ENCODE measurements at places on chromosomes 2 and 18. TPM values are rescaled to one million over a fixed set of nuclear protein-coding genes. Genes with fewer than 3 reads are reported as not detected.
A peak's percentile ranks its signal among the peaks of the same experiment; 100 is the strongest.

Gene TXNL4A
- total RNA-seq, result 151 TPM

Gene STAM2
- 14.1 TPM for total RNA-seq

Gene TMEM17
- 0.12 TPM for total RNA-seq

Gene DDX18
- total RNA-seq, result 78.2 TPM

Gene COL4A4
- total RNA-seq, result not detected

Gene LINC00305
- not detected for total RNA-seq

Gene MEP1B
- not detected for total RNA-seq

GRCh38 chr2:191165176-191165643 lies 14.4 kb upstream of the STAT4 start:
- H3K4me1 ChIP-seq, result peaks cover 13% of the 10 kb centered on the region
- DNase-seq, result peak; percentile 50
- peaks cover 2% of the 10 kb centered on the region for H3K36me3 ChIP-seq
- peaks cover 4% of the 10 kb centered on the region for H3K27me3 ChIP-seq
- H3K27ac ChIP-seq, result no peak overlapping the region

DNA sequence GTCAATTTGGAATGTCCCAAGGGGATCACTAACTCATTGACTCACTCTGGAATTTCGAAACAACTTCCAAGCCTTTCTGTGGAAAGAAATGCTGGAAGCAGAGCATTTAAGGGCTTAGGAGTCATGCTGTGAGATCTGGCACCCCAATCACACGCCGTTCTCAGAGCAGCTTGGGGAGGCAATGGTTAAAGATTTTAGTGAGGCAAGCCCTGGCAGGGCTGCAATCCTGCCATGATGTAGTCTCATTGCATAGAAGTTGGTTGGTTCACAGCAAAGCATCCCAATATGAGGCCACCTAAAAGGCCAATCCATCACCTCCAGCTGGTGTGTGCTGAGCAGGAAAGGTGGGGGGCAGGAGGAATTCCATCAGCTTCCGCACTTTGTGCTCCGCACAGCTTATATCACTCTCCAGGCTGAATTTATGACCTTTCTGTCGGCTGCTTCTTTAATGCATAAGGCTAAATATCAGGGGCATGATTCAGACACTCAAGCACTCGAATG lies 1043.9 kb upstream of the POU3F3 start:
- DNase-seq, result no peak
- H3K27me3 ChIP-seq, result no peaks in the 10 kb centered on the region
- H3K36me3 ChIP-seq, result no peaks in the 10 kb centered on the region
- H3K4me3 ChIP-seq, result no peak overlapping the region
- no peak overlapping the region for H3K27ac ChIP-seq
- no peaks in the 10 kb centered on the region for H3K4me1 ChIP-seq

- H3K27me3 ChIP-seq, result peaks cover 7% of the 10 kb centered on the region
- no peaks in the 10 kb centered on the region for H3K36me3 ChIP-seq
- H3K4me1 ChIP-seq, result peaks cover 4% of the 10 kb centered on the region
- H3K27ac ChIP-seq, result no peak overlapping the region
- no peak for DNase-seq
These were observed 162.0 kb upstream of the HAAO start for GRCh38 chr2:42954227-42954962.

GRCh38 chr2:46029332-46029811 lies 267.8 kb upstream of the EPAS1 start:
- H3K36me3 ChIP-seq, result peaks cover 41% of the 10 kb centered on the region
- H3K27me3 ChIP-seq, result no peaks in the 10 kb centered on the region
- no peak overlapping the region for H3K27ac ChIP-seq
- peaks cover 46% of the 10 kb centered on the region for H3K4me1 ChIP-seq
- no peak overlapping the region for H3K4me3 ChIP-seq

- DNase-seq, result no peak
- H3K36me3 ChIP-seq, result no peaks in the 10 kb centered on the region
- peaks cover 45% of the 10 kb centered on the region for H3K27me3 ChIP-seq
- no peak overlapping the region for H3K4me3 ChIP-seq
These were observed 6.7 kb downstream of the CYP27A1 start for GRCh38 chr2:218788529-218789255.

DNA sequence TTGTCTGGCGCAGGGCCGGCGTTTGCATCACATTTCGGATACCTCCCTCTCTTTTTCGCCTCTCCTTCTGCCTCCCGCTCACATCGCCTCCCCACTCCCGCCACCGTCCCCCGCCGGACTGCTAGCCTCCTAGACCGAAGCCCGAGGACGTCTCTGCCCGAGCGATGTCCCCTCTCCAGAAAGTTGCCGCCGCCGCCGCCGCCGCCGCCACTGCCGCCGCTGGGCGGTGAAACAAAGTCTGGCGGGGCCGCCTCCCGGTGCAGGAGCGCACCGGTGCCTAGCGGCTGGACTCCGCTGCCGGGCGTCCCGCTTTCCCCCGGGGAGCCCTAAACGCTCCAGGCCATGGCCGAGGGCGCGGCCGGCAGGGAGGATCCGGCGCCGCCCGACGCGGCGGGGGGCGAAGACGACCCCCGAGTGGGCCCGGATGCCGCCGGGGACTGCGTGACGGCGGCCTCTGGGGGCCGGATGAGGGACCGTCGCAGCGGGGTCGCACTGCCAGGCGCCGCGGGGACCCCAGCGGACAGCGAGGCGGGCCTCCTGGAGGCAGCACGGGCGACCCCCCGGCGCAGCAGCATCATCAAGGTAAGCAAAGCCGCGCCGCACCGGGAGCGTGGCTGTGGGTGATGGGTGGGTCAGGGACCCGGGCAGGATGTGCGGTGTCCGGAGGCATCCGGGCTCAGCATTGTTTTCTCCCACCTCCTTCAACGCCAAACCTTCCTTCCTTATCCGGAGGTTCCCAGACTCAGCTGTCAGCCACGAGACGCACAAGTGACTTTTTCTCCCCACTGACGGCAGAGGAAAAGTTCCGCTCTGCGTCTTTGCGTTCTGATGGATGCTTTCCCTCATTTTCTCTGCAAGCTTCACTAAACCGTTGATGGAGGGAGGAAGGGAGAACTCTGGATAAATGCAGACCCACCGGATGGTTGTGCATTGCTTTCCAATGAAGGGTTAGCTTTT lies 643 bp downstream of the PLCL1 start:
- peaks cover 52% of the 10 kb centered on the region for H3K27me3 ChIP-seq
- H3K4me3 ChIP-seq, result peak overlapping the region; percentile 83
- H3K36me3 ChIP-seq, result no peaks in the 10 kb centered on the region

DNA sequence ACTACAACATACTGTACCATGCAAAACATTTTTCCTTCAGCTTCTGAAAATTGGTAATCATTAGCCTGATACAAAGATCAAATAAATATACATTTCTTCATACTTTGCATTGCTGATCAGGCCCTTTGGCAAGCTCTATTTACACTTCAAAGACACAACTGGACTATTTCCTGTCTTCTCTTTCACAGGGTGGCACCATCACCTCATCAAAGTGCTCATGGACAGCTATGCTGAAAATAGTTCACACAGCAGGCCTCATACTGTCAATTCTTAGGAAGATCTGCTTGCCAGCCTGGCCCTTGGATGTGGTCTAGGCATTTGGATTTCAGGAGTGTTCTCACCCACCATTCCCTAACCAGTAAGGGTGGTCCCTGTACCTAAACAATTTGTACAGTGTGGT lies 33.9 kb downstream of the FBXO15 start:
- peaks cover 4% of the 10 kb centered on the region for H3K4me1 ChIP-seq
- no peak overlapping the region for H3K4me3 ChIP-seq
- H3K36me3 ChIP-seq, result peaks cover 2% of the 10 kb centered on the region
- no peak for DNase-seq
- no peaks in the 10 kb centered on the region for H3K27me3 ChIP-seq
- H3K27ac ChIP-seq, result no peak overlapping the region

DNA sequence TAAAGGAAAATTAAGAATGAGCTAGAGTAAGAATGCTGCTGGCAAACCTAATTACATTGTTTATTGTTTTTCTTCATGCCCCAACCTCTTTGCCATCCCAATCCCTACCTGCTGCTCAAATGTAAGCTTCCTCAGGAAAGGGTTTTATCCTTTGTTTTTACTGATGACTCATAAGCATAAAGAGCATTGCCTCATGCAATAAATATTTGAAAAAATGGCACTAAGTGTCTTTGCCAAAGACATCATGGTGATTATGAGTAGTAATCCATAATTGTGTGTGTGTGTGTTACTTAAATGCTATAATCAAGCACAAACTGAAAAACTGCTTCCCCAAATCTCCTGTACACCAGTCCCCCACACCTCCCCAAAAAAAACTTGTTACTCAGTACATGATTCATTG lies 53.4 kb downstream of the DNER start:
- peaks cover 27% of the 10 kb centered on the region for H3K27me3 ChIP-seq
- H3K27ac ChIP-seq, result no peak overlapping the region
- DNase-seq, result no peak

- H3K4me3 ChIP-seq, result no peak overlapping the region
- no peak overlapping the region for H3K27ac ChIP-seq
- no peak for DNase-seq
- no peaks in the 10 kb centered on the region for H3K36me3 ChIP-seq
- no peaks in the 10 kb centered on the region for H3K4me1 ChIP-seq
These were observed 212.5 kb downstream of the DLGAP1 start for GRCh38 chr18:4242431-4243161.

DNA sequence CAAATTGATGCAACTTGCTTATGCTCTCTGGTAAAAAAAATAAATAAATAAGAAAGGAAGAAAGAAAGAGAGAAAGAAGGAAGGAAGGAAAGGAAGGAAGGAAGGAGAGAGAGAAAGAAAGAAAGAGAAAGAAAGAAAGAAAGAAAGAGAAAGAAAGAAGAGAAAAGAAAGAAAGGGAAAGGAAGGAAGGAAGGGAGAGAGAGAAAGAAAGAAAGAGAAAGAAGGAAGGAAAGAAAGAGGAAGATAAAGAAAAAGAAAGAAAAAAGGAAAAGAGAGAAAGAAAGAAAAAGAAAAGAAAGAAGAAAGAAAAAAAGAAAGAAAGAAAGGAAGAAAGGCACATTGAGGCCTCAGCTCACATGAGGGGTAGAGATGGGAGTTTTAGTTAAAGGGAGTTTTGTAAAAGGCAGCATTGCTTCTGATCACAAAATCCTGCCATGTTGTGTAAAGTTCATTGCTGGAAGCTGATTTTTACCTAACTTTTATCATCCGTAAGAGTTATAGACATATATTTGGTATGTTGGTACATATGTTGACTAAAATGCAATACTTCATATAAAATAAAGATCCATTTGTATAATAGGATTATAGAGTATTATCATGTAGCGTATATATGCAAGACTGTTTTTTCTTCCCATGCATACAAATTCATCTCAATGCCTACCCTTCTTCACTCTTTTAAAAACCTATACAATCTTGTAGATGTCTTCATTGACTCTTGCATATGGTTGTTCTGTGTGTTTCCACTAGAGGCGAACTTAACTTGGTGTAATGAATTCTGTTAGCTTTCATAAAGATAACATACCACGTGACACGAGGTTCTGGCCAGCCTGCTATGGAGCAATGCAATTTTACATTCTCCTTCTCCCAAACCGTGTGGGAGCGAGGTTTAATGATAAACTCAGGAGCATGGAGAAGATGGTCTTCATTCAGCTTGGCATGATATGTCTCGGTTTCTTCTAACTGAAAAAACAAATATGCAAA lies 32.8 kb downstream of the MYOM1 start:
- no peaks in the 10 kb centered on the region for H3K36me3 ChIP-seq
- peaks cover 2% of the 10 kb centered on the region for H3K4me1 ChIP-seq
- H3K4me3 ChIP-seq, result no peak overlapping the region
- H3K27ac ChIP-seq, result no peak overlapping the region

GRCh38 chr2:124066776-124067175 lies 41.7 kb downstream of the CNTNAP5 start:
- no peak for DNase-seq
- no peaks in the 10 kb centered on the region for H3K36me3 ChIP-seq
- H3K4me3 ChIP-seq, result no peak overlapping the region

GRCh38 chr2:16092861-16093638 lies 152.7 kb downstream of the MYCN start:
- no peaks in the 10 kb centered on the region for H3K36me3 ChIP-seq
- no peak for DNase-seq
- no peak overlapping the region for H3K27ac ChIP-seq
- H3K4me3 ChIP-seq, result no peak overlapping the region

GRCh38 chr2:109332880-109333279 lies 203.9 kb downstream of the SH3RF3 start:
- no peaks in the 10 kb centered on the region for H3K36me3 ChIP-seq
- H3K4me1 ChIP-seq, result peaks cover 35% of the 10 kb centered on the region
- DNase-seq, result no peak
- H3K27ac ChIP-seq, result no peak overlapping the region
- H3K27me3 ChIP-seq, result peaks cover 77% of the 10 kb centered on the region

DNA sequence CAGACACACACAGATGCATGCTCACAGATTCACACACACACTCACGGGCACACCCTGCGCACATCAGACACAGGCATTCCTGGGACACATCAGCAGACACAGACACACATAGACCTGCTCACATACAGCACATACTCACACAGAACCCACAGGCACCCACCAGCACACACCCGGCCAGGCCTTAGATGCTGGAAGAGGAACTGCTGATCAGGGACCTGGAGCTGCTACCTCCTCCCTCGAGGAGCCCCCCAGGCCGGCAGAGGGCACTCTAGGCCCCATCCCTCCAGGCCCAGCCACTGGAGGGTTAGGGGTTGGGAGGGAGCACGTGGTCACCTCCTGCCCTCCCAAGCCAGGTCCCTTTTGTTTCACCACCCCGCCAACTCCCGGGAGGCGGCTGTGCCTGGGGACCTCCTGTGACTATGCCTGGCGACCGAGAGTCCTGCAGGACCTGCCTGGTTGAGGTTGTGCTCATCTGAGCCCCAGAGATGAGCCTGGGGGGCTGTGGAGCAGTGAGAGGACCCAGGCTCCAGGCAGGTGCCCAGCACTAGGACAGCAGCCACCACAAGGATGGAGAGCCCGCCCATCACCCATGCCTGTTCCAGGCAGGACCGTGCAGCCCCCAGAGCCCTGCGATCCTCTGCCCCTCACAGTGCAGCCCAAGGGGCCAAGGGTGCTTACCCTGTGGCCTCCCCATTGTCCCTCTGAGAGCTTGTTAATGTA lies 21.0 kb upstream of the PTMA start:
- no peak overlapping the region for H3K4me3 ChIP-seq
- peak; percentile 71 for DNase-seq
- no peak overlapping the region for H3K27ac ChIP-seq
- peaks cover 4% of the 10 kb centered on the region for H3K27me3 ChIP-seq
- peaks cover 3% of the 10 kb centered on the region for H3K4me1 ChIP-seq

DNA sequence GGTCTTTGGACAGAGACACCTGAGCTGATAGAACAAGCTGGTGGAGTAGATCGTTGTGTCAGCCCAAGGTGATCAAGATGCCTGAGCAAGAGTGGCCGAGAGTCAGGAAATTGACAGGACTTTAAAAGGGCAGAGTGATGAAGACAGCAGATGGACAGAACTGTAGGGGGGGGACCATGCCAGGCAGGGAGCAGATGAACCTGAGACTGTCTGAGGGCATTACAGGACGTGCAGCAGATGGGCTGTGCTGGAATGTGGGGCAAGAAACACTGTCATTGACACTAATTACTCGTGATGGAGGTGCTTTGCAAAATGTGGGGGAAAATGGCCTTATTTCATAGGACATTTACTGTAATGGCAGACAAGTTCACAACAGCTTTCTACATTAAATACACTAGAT lies 225.0 kb downstream of the THSD7B start:
- no peaks in the 10 kb centered on the region for H3K36me3 ChIP-seq
- H3K27me3 ChIP-seq, result no peaks in the 10 kb centered on the region
- no peaks in the 10 kb centered on the region for H3K4me1 ChIP-seq

DNA sequence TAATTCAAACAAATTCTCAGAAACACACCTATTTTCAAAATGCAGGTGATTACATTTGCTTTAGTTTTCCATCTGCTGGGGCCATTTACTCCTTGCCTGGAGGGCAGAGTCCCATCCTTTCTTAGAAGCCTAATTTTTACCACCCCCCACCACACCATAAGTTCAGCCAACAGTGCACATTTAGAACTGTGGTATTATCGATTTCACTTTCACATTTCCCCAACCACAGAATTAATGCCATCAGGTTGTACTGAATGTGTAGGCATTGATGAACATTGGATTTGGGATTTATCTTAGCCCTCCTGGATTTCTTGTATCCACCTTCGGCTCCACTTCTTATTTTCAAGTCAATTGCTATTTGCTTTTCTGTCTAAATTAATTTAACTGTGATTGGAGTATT lies 4.5 kb downstream of the SCYGR3 start:
- no peaks in the 10 kb centered on the region for H3K36me3 ChIP-seq
- no peak for DNase-seq

Measured in activated CD8-positive, alpha-beta memory T cell treated with anti-CD3 and anti-CD28 coated beads, Interleukin-2, amount 10 ng/mL, durations not matched to agents 7 days and 5 days (primary cell).